ENCODE measurements at places on chromosomes 13 and 19.

- no peak for DNase-seq
Measured at GRCh38 chr19:17504030-17504429, 7.4 kb upstream of the PGLS start.

DNA sequence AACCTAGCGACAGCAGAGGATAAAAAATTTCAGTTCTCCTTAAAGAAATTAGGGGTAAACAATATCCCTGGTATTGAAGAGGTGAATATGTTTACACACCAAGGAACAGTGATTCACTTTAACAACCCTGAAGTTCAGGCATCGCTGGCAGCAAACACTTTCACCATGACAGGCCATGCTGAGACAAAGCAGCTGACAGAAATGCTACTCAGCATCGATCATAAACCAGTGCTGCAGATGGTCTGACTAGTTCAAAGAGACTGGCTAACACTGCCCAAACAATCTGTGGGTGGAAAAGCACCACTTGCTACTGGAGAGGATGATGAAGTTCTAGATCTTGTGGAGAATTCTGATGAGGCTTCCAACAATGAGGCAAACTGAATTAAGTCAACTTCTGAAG is 19.9 kb upstream of the ACOD1 start:
- no peak for DNase-seq

DNA sequence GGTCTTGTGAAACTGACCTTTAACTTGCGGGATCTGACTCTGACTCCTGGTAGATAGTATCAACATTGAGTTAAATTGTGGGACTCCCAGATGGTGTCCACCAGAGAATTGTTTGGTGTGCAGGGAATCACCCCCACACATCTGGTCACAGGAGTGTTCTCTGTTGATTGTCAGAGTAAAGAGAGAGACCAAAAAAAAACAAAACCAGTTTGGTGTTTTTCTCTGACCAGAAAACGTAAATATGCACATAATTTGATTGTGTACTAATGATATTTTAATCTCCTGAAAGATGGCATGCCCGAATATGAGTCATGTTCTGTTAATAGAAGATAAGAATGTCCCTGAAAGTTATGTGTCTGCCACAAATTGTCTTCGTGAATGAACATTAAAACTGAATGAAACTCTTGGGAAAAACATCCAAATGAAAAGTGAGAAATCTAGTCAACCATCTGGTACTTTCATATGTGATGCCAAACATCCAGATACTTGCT is 118.5 kb upstream of the GPC6 start:
- no peak for DNase-seq

GRCh38 chr19:37738371-37738770 is 18.8 kb upstream of the ZNF607 start:
- DNase-seq = no peak

GRCh38 chr13:77124423-77124822 is 97.5 kb upstream of the FBXL3 start:
- DNase-seq = no peak

GRCh38 chr13:30133996-30134395 is 173.4 kb downstream of the KATNAL1 start:
- no peak for DNase-seq

- no peak for DNase-seq
Measured at GRCh38 chr19:48796298-48797083, 14.3 kb downstream of the BCAT2 start.

- no peak for DNase-seq
Measured at GRCh38 chr19:14375582-14376291, 5.5 kb upstream of the ADGRE5 start.

- DNase-seq = no peak
Measured at GRCh38 chr13:66048888-66049287, 1181.2 kb downstream of the PCDH9 start.

- DNase-seq = no peak
Measured at GRCh38 chr19:39381910-39382611, 8.8 kb downstream of the PAF1 start.

DNA sequence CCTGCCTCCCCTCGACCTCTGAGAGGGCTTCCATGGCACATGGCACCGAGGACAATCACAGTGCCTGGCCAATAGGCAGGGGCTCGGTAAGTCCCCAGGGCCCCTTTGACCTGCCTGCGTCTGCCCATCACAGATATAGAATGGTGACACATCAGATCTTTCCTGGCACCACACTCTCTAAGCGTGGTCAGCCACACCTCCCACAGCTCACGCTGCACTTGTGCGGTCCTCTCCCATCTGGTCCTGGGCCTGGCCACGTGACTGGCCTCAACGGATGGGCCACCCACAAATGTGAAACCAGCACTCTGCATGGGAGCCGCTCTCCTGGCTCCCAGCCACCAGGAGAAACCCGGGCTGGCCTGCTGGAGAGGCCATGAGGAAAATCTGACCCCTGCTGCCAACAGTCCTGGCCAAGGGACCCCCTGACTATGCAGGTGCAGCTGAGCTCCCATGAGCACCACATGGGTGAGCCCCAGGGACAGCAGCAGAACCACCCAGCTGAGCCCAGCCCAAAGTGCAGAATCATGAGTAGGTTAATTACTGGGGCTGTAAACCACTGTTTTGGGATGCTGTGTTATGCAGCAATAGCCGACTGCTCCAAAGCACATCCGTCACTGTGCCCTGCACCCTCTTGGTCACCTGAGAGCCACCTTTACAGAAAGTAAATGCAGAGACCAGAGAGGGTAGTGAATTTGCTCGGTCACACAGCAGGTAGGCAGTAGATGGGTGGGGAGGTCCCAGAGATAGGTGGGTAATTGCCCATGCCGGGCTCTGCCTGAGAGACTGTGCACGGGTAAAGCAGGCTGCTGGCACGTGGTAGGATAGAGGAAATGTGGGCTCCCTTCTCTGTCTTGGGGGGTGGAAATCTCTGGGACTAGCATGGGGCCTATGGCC is 9.7 kb upstream of the MEF2B start:
- no peak for DNase-seq

GRCh38 chr19:44608391-44608821 is 5.0 kb upstream of the IGSF23 start:
- peak; percentile 94 for DNase-seq

GRCh38 chr13:74210693-74211393 is 76.6 kb upstream of the KLF12 start:
- peak; percentile 37 for DNase-seq

- DNase-seq = no peak
Measured at GRCh38 chr13:35387682-35388250, 88.7 kb downstream of the MAB21L1 start.

DNA sequence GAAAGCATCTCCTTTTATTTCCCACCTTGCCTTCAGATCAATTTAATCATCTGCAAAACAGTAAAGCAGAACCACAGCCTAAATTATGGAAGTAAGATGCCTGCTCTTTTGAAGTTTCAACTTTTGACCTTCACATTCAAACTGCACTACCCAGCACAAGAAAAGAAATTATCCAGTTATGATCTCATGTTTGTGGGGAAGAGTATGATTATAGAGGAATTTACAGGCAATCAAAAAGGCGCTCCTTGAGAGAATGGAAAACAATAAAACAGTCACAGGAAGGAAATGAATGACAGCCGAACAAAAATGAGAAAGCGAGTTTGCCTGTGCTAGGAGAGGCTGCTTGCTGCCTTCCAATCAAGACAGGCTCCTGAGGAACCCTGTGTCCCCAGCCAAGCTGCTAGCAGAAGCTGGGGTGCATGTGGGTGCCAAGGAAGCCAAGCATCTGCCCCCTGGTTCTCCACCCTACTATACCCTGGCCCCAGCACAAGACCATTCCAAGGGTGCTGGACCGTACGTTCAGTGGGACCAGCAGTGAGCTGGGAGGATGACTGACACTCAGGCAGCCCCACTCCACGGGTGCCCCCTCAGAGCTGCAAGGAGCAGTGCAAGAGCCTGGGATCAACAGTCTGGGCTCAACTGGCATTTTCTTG is 47.8 kb downstream of the PEPD start:
- no peak for DNase-seq

DNA sequence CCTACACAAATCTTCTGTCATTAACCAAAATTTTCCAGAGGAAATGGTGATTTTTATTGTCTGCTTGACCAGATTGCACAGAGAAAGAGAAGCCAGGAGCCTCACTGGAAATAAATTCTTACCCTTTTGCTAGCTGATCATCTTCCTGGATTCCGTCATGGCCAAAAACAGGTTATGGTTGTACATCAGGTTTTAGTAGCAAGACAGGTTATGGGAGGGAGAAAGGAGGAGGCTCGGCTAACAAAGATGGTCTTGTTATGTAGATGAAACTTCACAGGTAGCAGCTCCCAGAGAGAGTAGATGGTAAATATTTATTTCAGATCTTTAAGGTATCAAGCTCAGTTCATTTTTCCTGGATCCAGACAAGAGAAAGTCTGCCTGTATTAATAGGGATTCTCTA is 19.7 kb upstream of the CEACAM3 start:
- DNase-seq = no peak

DNA sequence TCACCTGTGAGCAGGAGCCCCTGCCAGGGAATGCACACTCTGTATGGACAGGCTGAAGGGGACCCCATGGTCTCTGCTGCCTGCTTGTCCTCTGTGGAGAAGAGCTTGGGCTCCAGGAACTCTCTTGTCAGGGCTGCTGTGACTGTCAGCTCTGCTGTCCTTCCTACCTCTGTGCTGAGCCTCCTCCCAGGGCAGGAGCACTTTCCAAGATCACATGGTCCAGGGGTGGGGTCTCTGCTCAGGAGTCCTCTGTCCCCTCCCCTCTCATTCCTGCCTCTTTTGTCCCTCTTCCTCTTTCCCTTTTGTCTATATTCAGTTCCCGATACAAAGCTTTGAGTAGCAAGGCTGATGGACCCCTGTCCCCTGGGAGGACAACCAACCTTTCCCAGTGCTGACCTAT is at the start of gene CEACAM7:
Gene CEACAM7, minus strand, starts transcription at position 173 of the 400 bp plus-strand sequence. Its CDS starts 105 bp downstream, at position 68.
- DNase-seq = no peak
